ENCODE measurements at places on chromosomes 11 and 22.

DNA sequence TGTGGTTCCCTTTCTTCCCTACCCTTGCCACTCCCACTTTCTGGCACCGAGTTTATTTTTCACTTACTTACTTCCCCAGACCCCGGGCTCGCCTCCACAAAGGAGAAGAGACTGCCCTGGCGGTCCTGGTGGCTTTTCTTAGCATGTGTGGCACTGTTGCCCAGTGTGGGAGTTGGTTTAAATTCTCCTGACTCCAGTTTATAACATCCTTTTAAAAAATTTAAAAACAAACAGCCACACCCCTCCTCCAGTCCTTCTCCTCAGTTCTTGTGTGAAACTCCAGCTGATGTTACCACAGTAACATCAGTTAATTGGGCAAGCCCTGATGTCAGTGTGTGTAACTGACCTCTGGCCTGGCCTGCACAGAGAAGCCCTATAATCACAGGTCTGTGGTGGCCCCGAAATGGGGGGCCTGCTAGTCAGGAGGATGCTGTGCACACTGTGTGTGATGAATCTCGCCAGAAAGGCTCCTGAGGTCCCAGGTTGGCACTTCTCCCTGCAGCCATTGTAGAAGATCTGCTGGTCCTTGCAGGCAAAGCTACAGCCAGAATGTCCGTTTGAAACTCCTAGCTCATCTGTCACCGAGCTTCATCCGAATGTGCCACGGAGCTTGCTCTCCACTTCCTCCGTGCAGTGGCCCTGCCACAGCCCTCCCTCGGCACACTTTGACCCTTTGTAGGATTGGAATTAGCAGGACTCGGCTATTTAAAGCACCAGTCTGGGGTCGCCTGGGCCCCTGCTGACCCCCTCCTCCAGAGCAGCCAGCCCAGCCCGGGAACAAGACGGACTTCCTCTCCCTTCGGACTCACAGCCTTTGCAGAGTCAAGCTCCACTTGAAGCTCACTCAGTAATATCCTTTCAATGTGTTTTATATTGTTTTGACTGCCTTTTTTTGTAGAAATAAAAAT lies 7.6 kb downstream of the YDJC start:
- no peak for DNase-seq

DNA sequence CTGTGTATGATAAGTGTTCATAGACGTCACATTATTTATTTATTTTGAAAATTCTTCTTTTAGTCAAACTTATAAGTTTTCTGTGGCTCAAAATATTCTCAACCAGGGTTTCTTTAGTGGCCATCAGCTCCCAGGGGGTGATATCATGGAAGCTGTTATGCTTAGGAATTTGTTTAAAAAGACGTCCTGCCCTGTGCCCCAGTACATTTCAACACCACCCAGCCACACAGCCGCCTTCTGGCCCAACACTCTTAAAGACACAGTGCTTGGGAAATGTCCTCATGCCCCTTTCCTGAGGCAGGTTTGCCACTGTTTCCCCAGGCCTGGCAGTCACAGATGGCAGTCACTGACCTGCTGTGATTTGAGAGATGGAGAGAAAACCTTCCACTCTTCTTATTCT lies 19.9 kb downstream of the TSKU start:
- no peak for DNase-seq

DNA sequence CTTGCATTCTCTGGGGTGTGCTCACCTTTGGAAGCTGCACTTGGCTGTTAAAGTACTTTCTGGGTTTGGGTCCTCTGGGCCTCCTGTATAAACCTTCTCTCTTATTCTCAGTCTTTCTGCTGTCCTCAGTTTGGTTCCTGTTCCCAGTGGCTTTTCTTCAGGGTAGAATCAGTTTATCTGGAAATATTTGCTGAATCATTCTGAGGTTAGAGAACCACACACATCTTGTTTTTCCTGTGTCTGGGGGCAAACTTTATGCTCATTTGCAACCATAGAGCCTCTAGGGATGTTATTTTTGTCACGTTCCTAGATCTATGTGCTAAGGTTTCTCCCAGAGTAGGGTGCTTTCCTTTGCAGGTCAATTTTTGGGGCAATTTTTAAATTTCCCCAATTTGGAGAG lies 224.3 kb upstream of the C11orf87 start:
- DNase-seq, result no peak

DNA sequence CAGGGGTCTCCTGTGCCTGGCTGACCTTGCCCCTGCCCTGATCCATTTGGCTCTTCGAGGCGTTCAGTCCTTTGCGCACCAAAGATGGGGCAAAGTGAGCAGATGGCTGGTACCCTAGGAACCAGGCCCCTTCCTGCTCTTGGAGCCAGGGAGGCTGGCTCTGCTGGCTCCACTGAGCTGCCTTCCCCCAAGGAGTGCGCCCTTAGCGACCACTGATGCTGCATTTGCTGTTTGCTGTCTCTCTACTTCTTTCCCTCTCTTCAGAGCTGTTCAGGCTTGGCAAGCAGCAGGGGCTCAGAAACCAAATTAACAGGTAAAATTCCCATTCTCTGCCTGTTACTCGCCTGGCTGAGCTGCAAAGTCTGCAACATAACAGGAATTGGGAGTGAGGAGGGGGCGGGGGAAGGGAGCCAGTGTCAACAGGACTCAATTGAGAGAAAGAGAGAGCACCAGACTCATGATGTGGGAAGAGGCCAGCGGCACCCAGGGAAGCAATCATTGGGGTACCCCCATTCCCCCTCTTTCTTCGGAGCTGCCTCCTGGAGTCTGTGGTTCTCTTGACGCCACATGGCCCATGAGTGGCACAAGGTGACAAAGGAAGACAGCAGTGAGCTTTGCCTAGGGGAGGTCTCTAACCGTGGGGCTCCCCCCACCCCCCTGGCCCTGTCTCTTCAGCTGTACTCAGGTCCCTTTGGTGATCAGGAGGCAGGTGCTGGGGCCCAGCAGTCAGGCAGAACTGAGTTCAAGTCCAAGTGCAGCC lies 102.3 kb downstream of the TP53I11 start:
- DNase-seq, result no peak

DNA sequence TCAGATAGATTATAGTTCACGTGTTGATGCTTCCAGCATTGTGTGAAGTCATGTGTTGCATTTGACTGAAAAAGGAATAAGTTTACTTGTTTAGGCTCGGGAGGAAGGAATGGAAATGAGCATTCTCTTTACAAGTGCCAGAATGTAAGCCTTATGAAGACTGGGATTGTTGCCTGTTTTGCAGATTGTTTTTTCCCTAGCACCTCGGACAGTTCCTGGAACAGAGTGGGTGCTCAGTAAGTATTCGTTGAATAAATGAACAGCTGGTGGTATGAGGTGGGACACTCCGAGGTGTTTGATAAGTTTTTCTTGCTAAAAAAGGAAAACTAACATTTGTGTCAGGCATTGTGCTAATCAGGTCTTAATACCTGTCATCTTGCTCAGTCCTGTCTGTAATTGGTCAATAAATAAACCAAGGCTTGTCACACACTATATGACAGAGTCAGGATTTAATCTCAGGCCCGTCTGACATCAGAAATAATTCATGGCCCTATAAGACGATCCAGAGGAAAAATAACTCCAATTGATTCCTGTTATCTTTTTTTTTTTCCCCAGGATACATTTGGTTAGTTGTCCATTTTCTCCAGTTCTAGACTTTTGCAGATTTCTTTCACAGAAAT lies 304.7 kb downstream of the NELL1 start:
- DNase-seq, result no peak

DNA sequence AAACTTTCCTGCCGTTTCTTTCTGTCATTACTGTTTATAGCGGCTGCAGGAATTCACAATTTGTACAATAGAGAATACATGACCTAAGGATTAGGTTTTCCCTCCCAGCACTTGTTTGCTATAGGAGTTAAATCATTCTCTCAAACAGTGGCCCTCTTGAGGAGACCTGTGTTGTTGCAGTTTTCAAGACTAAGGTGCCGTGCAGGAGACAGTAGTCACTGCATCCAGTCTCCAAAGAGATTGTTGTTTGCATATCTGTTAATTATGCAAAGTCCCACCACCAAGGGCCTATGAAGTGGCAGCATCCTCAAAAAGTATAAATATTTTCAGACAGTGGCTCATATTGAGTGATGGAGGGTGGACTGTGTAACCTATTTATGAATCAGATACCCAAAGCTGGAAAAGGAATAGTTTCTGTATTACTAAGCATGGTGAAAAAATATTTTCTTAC lies 2.3 kb downstream of the PRSS23 start:
- DNase-seq, result peak; percentile 15

DNA sequence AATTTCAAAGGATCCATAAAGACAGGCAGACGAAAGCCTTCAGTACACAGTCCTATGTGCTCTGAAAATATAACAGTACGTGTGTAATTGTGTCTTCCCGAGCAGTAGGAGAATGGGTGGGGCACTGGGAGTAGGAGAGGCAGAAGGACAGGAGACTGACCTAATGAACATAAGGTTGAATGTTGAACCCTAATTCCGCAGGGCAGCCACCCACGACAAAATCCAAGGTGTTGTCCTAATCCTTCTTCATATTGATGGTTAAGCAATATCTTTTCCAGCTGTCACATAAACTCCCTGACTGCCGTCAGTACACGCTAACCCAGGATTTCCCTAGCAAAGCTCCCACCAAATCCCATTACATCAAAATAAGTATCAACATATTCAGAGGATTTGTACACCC lies 34.5 kb downstream of the SPATA19 start:
- DNase-seq, result no peak

DNA sequence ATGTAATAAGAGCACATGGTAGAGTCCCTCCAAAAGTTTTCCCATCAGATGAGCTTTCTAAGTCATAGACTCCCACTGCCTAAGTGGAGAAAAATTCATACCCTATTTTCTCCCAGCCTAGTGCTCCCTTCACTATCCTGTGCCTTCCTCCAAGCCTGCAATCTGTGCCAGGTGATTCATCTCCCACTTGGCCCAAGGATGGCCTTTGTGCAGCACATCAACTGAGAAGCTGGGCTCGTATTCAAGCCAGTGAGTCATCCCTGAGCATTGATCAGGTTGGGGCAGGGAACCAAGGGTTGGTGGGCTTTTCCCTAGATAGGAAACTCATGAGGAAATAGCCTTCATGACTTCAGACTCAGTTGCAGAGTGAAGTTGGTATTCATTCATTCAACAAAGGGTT lies 64.6 kb downstream of the PANX1 start:
- no peak for DNase-seq

DNA sequence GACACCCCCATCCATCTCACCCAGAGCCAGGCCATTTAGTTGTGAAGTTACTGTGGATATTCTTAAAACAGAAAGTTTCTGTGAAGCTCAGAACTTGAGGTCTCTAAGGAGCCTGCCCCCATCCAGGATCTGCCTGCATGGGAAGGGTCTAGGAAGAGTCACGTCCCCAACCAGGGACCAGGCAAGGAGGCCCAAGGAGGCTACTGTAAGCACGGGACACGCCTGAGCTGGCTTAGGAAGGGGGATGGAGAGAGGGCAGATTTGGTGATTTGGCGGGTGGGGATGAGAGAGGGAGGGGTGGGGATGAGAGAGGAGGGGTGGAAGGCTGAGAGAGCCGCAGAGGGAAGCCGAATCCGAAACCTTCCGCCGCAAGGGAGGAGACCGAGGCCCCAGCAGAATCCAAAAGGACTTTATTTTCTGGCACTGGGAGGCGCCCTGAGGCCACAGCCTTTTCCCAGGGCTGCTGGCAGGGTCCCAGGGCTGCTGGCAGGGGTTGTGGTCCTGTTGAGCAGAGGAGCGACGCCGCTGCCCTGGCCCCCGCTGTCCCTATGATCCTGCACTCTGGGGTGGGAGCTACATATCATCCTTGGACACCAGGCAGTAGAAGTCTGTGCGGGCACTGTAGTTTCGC lies 9.4 kb downstream of the SIGIRR start:
- DNase-seq, result no peak

- peak; percentile 39 for DNase-seq
Measured at GRCh38 chr22:37427135-37427710, at the start of gene ELFN2. Gene ELFN2, minus strand, starts transcription at chr22:37427479. Its CDS starts 51,945 bp downstream, at chr22:37375534.

DNA sequence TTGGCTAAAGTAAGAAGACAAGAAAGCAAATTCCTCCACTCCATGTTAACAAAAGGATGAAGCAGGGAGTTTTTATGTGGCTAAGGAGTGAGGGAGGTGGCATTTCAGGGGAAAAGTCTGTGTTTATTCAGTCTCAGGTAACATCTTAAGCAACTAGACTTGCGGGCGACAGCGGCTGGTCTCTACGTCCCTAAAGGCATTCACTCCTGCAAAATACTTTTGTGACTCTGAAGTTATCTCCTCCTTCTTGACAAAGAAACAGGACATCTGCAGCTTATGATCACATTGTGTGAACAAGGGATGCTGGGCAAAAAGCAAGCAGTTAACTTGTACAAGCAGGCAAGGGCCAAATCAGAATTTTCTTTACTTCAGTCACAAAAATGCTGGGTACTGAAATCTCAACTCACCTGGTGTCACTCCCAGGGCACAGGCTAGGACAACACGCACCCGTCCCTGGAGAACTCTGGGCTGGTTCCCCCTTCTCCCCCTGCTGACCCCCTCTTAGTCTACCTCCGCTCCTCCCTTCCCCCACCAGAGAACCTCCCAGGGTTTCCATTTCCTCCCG lies 38.3 kb downstream of the IGLL5 start:
- DNase-seq, result no peak

- DNase-seq, result no peak
Measured at GRCh38 chr11:10619131-10619680, 50.7 kb upstream of the LYVE1 start.

DNA sequence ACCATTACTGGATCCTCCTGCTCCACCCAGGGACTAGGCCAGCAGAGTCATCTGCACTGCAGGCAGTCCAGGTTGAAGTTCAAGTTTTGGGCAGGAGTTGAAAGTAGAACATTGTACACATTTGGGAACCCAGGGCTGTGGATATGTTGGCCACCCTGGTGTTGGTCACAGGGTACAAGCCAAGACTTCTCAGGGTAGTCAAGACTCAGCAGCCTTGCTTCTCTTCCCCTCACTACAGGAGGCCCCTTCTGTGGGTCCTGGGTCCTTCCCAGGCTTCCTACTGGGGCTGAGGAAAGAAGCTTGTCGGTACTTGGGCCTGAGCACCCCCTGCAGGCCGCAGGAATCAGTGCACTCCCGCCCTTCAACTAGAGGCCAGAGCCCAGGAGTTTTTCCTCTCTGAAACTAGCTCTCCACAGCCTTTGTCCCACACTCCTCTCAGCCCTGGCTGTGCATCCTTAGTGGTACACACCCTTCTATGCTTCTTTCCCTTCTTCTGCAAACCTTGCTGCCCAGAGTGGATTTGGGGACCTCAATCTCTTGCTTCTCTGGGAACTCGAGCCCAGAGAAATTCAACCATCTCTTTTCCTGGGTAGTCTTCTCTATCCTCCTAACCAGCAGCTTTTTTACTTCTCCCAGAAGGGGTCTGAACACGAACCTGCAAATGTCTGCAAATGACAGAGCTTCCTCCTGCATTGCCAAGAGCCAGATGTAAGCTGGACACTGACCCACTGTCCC lies 2.6 kb upstream of the HPX start:
- peak; percentile 49 for DNase-seq

- no peak for DNase-seq
Measured at GRCh38 chr22:26453812-26454500, 24.9 kb downstream of the ASPHD2 start.

GRCh38 chr11:1123970-1124369 lies 33.8 kb upstream of the MUC5AC start:
- DNase-seq, result no peak

Measured in CD4-positive, alpha-beta T cell (primary cell).